ENCODE measurements at places on chromosomes 5 and 9.

DNA sequence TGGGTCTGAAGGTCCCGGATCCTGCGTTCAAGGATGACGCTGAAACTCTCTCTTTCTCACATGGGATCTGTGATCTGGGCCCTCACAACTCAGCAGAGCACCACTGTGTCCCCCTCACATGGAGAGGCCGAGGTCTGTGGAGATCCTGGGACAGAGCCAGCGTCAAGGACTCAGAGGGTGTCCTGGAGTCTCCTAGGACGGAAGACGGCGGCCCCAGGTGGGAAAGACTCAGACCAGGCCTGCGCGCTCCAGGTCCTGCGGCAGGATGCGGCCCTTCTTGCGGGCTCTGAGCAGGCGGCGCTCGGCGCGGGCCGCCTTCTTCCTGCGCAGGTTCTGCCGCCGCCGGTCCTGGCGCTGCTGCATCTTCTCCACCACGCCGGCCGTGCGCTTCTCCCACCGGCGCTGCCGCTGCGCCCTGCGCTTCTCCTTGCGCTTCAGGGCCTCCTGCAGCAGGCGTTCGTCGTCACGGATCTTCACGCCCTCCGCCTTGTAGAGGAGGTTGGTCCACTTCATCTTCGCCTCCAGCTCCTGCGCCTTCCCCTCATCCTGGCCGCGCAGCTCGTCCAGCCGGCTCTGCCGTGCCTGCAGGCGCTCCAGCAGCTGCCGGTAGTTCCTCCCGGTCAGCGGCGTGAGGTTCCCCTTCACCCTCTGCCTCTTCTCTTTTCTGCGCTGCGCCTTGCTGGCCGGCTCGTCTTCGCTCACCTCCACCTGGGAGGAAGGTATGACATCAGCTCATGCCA is 4.2 kb downstream of the SURF6 start:
- DNase-seq, result no peak

- DNase-seq, result no peak
These were observed 377.1 kb downstream of the ACTL7B start for GRCh38 chr9:108478431-108479332.

- DNase-seq, result no peak
These were observed 56.0 kb upstream of the RPS23 start for GRCh38 chr5:82334085-82334692.

DNA sequence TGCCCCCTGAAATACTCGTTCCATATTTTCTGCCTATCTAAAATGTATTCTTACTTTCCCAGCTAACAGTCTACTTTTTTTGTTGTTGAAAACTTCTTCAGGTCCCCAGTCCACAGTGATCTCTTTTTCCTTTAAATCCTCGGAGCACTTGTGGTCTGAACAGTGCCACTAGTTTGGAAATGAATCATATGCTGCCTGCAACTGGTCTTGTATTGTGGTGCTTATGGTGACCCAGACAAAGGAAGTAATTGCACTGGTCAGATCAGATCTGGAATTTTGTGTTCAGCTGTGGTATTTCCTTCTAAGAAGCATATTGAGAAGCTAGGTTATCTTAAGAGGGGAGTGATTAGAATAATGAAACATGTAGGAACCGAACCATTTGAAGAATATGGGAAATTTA is 2.9 kb downstream of the UNC13B start:
- DNase-seq, result no peak

DNA sequence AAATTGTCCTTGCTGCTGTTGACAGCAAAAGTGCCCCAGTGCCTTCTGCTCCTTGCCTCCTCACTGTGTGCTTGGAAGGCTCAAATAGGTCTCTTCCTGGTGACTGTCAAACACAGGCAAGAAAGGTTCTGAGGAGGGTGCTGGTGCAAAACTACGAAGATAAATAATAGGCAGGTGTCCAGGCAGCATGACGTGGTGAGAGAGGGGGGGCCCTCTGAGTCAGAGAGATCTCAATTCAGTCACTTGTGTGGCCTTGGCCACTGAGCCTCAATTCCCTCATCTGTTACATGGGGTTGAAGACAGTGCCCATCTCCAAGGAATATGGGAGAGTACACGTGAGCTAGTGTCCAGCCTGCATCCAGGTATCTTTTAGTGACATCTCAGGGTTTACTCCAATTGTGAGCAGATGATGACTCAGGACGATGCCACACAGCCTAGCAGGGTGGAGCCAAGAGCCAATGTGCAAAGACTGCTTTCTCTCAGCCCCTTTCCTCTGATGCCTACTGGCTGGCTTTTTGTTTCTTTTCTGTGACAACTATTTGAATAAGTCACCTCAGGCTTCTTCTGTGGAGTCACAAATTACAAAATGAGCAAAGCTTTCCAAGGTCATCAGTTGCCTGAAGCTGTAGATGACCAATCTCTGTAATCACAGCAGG is 29.7 kb upstream of the SMIM32 start:
- DNase-seq, result no peak

GRCh38 chr9:87853876-87854579 is 28.6 kb upstream of the SPATA31E1 start:
- DNase-seq, result no peak

DNA sequence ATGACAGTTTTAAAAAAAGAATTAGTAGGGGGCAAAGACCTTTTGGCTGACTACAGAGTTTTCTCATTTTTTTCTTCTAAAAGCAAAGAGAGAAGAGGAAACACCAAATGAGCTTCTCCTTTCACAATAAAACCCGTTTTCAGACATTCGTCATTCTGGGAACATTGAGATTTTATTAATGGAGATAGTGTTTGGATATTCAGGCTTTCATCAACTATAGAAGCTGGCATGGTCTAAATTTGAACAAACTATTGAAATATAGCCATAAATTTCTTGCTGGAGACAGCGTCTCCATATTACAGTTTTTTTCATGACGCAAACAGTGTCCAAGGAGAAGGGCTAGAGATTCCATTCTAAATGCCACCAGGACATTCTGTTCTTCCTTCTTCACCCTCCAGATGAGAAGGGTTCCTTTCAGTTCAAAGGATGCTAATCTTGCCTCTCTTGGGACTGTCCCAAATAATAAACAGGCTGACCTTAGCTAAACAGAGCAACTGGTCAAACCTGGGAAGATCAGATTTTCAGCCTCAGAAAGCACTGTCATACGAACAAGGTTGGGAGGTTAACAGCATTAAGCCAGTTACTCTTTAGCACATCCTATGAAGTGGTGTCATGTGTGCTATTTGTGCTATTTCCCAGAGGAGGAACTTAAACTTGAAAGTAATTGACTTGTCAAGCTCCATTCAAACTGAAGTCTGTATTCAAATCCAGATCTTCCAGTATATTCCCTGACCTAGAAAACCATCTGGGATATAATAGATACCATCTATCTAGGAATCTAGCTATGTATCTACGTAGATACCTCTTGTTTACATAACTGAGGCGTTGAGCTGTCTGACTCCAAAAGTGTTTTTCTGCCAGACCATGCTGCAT is 125.6 kb downstream of the LPAR1 start:
- no peak for DNase-seq

GRCh38 chr5:131505237-131505908 is 129.7 kb downstream of the RAPGEF6 start:
- DNase-seq, result no peak

DNA sequence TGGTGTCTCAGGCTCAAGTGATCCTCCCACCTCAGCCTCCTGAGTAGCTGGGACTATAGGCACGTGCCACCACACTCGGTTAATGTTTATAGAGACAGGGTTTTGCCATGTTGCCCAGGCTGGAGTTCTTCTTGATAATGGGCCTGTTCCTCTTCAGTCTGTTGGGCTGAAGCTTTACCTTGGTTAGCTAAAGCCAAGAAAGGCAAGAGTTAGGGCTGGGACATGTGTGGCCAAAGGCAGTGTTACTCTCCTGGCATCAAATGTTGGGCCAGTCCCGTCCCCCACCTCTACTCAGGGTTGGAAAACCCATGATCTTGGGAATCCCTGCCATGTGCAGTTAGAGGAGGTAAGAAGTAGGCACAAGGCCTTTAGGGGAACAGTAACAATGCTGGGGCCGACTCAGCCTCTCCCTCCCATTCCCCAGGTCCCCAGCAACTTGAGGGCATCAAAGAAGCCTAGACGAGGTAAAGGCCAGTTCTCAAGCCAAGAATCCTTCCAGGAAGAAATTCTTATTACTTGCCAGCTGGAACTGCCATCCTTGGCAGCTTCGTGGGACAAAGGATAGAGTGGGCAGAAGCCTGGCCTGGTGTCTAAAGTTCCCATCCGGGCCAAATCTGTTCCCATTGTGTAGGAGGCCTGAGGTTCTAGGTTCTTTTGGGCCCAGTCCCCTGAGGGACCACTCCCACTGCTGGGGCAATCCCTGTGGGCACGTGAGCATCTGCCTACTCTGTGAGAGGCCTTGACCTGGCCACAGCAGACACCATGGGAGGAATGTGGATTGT is 4.5 kb downstream of the EGR1 start:
- DNase-seq, result peak; percentile 31

- peak; percentile 61 for DNase-seq
These were observed 462.5 kb downstream of the SPOCK1 start for GRCh38 chr5:137036640-137037039.

DNA sequence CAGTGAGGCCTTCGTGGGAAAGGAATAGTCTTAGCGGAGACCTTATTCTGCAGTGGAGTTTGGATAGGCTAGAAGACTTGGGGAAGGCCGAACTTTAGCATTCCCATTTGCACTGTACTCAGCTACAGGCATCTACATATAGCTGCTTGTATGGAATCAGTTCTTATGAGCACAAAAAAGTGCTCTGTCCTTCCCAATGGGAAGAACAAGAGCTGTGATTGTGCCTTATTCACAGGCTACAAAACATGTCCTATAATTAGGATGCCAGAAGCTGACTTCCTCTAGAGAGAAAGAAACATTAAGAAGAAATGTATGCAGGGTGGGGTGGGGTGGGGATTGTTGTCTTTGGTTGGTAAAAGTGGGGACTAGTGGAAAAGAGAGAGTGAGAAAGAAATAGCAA is 154.7 kb downstream of the ATP10B start:
- DNase-seq, result no peak

- DNase-seq, result no peak
These were observed 46.5 kb downstream of the TEX10 start for GRCh38 chr9:100306283-100306682.

GRCh38 chr9:19200229-19200628 is 30.3 kb upstream of the DENND4C start:
- DNase-seq, result no peak

DNA sequence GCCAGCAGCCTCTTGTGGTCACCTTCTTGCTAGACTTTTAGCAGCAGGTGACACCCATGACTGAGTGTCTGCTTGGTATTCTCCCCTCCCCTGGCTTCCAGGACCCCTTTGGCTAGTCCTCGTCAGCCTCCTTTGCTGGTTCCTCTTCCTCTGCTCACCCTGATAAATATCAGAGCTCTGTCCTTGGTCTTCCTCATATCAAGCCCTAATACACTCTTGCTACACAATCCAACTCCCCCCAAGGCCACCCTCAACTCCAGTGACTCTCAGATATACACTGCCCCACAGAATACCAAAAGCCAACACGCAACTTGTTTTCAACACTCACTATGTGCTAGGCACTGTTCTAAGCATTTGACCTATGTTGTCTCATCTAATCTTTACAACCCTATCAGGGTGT is 30.3 kb upstream of the LCP2 start:
- DNase-seq, result no peak

DNA sequence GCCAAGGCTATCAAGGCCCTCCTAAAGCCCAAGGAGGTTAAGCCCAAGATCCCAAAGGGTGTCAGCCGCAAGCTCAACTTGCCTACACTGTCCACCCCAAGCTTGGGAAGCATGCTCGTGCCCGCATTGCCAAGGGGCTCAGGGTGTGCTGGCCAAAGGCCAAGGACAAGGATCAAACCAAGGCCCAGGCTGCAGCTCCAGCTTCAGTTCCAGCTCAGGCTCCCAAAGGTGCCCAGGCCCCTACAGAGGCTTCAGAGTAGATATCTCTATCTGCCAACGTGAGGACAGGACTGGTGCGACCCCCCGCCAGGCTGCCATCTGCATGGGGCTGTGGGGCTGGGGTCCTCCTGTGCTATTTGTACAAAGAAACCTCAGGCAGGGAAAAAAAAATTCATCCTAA is 3.3 kb downstream of the HOMER1 start:
- DNase-seq, result no peak

GRCh38 chr9:78041971-78042370 is 10.4 kb upstream of the GNAQ start:
- no peak for DNase-seq

GRCh38 chr9:99360026-99360425 is 137.9 kb downstream of the SEC61B start:
- DNase-seq, result no peak

- DNase-seq, result no peak
These were observed 100.4 kb downstream of the PDE4D start for GRCh38 chr5:59792983-59793585.

- no peak for DNase-seq
These were observed 299.4 kb downstream of the PSAT1 start for GRCh38 chr9:78596346-78596745.

DNA sequence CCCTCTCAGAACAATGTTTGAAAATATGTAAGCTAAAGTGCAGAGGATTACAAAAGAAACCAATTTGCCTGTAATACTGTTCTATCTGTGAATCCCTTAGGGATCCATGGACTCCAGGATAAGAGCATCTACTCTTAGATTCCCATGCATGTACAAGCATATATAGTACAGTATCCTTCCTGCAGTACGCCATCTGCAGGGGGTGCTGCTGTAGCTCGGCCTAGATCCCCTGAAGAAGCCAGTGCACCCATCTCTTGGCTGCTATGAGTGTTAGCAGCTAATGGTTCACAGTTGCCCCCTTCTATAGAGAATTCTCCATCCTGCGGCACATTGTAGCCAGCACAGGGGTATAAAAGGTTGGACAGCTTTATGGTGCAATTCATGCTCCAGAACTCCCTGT is 61.8 kb upstream of the SLC30A5 start:
- DNase-seq, result no peak

DNA sequence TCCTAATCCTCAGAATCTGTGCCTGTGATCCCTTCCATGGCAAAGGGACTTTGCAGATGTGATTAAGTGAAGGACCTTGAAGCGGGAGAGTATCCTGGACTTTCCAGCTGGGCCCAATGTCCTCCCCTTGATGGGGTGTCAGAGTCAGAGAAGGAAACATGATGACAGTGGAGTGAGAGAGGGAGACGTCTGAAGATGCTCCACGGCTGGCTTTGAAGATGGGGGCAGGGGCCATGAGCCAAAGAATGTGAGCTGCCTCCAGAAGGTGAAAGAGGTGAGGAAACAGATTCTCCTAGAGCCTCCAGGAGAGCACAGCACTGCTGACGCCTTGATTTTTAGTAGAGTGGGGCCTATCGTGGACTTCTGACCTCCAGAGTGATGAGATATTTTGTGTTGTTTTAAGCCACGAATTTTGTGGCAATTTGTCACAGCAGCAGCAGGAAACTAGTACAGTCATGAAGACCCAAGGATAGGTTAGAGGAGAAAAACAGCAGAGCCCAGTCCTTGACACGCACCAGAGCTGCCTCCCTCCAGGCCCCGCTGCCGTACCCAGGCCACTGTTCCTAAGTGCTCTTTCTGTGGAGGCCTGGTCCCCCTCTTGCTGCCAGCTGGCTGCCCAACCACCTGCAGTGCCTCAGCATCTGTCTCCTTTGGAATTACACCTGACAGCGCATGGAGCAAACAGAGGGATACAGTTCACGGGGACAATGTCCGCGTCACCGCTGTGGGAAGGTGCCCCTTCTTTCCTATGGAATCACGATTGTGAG is 78.1 kb downstream of the MACROH2A1 start:
- no peak for DNase-seq

- no peak for DNase-seq
These were observed 18.7 kb downstream of the ADAMTSL1 start for GRCh38 chr9:18492612-18493011.

Measured in H1 (cell line).